AG10803 (cell line): ENCODE measurements at places on chromosomes 7 and 10.

GRCh38 chr10:29585488-29585976 is 49.2 kb downstream of the SVIL start:
- peak; percentile 33 for DNase-seq

DNA sequence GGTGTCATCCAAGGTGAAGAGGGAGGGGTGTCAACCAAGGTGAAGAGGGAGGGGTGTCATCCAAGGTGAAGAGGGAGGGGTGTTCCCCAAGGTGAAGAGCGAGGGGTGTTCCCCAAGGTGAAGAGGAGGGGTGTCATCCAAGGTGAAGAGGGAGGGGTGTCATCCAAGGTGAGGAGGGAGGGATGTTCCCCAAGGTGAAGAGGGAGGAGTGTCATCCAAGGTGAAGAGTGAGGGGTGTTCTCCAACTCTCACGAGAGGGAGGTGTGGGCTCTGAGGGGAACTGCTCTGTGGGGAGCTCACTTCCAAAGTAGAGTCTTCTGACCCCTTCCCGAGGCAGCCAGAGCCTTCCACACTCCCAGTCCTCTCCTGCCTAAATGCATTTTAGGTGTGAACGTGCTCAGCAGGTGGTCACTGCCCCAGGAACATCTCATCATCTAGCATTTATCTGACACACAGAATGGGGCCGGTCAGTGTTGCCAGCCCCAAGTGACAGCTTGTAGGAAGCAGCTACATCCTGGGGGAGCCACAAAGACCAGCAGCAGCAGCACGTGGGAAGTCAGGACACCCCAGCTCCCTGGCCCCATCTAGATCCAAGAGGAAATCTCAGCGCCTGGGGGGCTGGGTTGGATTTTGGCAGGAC is 323.8 kb downstream of the GLRX3 start:
- no peak for DNase-seq

DNA sequence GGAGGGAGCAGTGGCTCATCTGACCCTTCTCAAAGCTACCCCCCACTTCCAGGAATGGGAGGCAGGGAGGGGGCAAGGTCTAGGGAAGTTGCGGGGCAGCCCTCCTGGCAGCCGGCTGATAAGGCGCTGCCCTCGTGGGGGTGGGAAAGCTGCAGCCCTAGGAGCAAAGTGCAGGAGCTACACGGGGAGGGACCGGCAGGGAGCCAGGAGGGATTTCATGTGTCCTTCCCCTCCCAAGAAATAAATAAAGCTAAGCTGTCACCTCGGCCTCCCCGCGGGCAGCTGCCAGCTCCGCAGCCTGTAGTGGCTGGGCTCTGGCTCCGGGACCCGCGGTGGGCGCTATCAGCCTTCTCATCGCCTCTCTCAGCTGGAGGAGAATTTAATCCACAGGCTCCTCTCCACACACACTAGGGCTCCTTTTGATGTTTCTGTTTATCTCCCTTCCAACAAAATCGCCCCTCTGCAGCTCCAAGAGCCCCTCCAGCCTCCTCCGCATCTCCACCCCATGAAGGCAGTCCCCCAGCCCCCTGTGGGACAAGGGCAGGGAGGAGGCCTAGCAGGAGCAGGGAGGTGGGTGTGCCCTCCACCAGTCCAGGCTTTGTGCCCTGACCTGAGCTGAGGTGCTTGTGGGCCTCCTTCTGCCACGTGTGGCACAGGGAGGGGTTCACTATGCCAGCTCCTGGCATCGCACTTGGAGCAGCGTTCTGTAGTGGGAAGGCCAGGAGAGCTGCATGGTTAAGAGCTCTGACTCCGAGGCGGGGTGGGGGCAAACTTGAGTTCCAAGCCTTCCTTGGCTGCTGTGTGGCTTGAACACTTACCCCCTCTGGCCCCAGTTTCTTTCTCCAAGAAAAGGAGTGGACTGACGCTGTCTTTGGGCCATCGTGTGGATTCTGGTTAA is 80.5 kb downstream of the C10orf105 start:
- DNase-seq, result no peak

- no peak for DNase-seq
Measured at GRCh38 chr7:16492513-16493062, 27.1 kb upstream of the SOSTDC1 start.

- DNase-seq, result no peak
Measured at GRCh38 chr7:30163231-30163894, 28.6 kb downstream of the MTURN start.

DNA sequence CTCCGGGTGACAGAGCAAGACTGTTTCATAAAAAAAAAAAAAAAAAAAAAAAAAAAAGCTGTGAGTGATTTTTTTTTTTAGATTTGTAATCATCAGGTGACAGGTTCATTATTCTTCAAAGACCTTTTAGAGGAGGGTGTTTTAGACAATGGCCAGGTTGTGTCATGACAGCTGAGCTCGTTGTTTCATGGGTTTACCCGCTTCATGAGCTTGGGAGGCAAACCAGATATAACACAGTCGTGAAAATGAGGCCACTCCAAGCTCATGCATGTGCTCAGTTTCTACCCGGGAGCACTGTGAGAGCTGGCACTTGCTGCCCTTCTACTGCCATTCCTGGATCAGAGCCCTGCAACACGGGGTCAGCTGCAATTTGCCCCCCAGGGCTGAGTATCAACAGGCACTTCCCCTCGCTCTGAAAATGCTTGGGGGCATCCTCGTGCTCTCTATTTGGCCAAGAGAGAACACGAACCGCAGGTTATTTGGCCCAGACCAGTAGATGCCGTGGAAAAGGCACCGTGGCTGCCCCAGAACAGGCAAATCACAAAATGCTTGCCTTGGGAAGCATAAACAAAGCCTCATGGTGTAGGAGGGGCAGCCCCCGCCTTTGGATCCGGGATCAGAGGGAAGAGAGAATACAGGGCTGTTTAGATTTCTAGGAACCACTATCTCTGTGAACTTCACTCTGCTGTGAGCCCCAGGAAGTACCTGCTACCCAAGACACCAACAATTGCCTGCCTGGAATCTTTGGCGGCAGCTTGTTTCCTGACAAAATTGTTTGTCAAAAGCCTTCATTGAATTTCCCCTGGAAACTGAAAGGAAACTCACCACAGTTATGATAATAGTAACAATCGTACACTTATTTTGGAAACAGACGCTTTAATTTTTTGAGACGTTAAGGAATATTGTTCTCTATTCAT is 371.0 kb downstream of the FRMD4A start:
- DNase-seq, result no peak

GRCh38 chr7:289756-290553 is at the start of gene FOXL3:
Gene FOXL3 (plus strand): TSS chr7:290170. CDS start chr7:290170, 0 bp downstream.
- no peak for DNase-seq

DNA sequence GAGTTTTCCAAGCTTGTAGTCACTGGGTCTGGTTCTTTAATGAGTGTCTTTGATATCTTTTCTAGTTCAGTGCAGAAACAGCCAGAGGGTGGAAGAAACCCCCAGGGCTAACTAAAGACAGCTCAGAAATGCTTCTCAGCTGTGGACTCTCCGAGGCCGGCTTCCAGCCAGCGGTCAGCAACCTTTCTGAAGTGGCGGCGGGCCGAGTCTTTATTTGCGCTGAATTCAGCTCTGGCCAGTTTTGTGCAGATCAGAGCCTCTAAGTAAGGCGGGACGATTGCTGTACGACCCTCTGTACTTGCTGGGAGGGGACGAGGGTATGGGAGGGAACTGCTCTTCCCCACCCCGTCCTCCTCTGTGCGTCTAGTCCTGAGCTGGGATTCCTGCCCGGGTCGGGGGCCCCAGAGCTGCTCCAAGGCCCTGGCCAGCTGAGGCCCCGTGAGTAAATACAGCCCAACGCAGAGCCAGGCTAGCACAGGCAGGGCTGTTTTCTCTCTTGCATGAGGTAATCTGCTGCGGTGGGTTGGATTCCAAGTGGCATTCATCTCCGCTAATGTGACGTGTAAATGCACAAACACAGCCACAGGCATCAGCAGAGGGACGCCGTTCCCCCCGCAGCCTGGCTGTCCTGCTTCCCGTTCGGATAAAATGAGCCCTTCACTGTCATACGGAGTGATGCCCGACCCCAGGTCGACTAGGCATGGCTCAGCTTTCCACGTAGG is 159.8 kb downstream of the PIP4K2A start:
- DNase-seq, result peak; percentile 76

- no peak for DNase-seq
Measured at GRCh38 chr10:132867801-132868644, 74.3 kb downstream of the CFAP46 start.
